ENCODE measurements at places on chromosomes 7 and 10. TPM values are rescaled to one million over a fixed set of nuclear protein-coding genes. Genes with fewer than 3 reads are reported as not detected.
A peak's percentile ranks its signal among the peaks of the same experiment; 100 is the strongest.

Gene AKR1C4
- not detected for total RNA-seq

Gene DMTF1
- total RNA-seq = 68.9 TPM

DNA sequence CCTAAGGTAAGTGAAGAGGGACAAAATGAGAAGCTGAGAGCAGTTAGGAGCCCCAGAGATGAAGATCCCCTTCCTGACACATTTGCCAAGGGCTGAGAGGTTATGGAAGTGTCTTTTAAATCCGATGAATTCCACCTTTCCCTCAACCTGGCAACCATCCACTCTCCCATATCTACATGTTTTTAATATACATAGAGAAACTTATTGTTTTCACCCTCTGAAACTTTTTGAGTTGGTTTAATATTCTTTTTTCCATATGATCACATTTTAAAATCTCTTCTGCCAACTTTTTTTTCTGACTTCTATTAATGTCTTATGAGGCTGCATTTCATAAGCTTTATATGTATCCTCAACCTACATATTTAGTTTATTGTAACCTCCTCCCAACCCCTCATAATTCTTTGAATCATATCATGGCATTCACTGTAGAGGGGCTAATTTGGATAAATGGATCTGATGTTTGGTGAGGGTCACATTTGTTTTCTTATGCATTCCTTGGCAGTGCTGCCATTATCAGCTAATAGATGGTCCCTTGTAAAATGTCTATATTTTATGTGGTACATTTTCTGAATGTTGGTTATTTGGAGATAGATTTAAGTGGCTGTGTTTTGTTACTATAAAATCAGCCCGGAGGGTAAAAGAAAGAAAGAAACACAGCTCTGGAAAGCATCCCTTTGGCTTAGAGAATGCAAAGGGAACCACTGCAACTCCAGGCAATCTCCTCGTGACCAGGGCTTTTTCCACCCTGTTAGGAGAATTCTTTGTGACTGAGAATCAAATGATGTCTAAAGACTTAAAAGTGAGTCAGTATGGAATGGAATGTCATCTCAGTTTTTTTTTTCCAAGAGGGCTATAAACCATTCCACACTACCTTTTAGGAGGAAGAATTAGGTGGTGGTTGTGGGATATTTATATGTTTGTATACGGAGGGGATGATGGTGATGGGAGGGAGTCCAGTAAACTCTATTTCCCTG is 334.4 kb downstream of the SUGCT start:
- DNase-seq = no peak

GRCh38 chr10:121580276-121581116 is 17.7 kb downstream of the FGFR2 start:
- DNase-seq = peak; percentile 81

All from lower leg skin (tissue), 4 donors.